ENCODE measurements at places on chromosomes 12 and 14.

GRCh38 chr12:25063873-25064628, 115.2 kb upstream of the BCAT1 start:
- DNase-seq: no peak

GRCh38 chr14:39491134-39491571, 58.9 kb upstream of the FBXO33 start:
- DNase-seq: no peak

GRCh38 chr14:69620211-69620611, 8.8 kb downstream of the SUSD6 start:
- DNase-seq: no peak

GRCh38 chr14:61752626-61753025, 9.6 kb upstream of the SNAPC1 start:
- DNase-seq: no peak

GRCh38 chr12:104600036-104600712, 143.4 kb downstream of the CHST11 start:
- no peak for DNase-seq

- no peak for DNase-seq
Observed at GRCh38 chr14:68724914-68725313, 68.0 kb downstream of the ZFP36L1 start.

DNA sequence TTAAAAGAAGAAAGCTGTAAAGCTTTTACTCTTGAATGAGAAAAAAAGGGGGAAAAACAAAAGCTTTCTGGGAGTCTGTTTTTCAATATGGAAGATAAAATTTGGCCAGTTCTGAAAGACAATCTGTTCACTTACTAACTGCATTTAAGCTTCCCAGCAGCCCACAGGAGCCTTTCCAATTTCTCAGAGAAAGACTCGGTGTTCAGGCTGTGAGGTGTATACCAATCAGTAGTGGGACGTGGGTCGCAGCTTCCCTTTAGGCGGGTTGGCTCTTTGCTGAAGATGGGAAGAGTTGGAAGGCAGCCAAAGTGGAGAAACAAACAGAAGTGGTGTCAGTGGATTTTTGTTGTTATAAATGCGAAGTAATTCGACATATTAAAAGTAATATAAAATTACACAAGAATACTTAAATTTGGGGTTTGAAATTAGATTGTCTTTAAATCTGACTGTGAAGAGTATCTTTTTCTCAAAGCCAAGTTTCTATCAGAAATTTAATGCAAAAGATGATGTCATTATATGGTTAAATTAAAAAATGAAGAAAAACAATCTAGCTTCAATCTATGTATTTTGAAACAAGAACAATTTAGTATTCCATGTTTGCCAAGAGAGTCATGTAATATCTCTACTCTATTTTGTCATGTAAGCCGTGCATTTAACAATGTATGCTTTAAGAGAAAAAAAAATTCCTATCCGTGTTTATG, 590.2 kb upstream of the ATXN7L3B start:
- DNase-seq: no peak

GRCh38 chr12:62959745-62960144, 24.8 kb upstream of the PPM1H start:
- no peak for DNase-seq

- no peak for DNase-seq
Observed at GRCh38 chr14:93037351-93037750, 78.4 kb downstream of the ITPK1 start.

- DNase-seq: no peak
Observed at GRCh38 chr12:109968801-109969200, 27.4 kb downstream of the GIT2 start.
